ENCODE measurements at places on chromosomes 4 and X. TPM values are rescaled to one million over a fixed set of nuclear protein-coding genes. Genes with fewer than 3 reads are reported as not detected.

- no peak for DNase-seq
- H3K4me1 ChIP-seq, result peaks cover 45% of the 10 kb centered on the region
- no peaks in the 10 kb centered on the region for H3K36me3 ChIP-seq
- no peak overlapping the region for H3K4me3 ChIP-seq
- no peak overlapping the region for H3K27ac ChIP-seq
- no peaks in the 10 kb centered on the region for H3K27me3 ChIP-seq
Observed at GRCh38 chrX:7117587-7117986, 29.9 kb upstream of the STS start.

DNA sequence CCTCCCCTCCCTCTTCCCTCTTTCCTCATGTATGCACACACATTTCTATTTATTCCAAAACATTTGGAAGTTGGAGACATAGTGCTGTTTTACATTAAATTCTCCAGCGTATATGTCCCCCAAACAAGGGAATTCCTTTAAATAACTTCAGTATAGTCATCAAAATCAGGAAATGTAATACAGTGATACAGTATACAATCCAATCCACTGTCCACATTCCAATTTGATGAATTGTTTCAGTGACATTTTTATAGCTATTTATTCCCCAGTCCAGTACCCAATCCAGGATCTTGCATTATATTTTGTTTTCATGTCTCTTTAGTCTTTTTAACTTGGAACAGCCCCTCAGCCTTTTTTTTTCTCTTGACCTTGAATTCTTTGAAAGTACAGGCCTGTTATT lies 233.0 kb downstream of the DKK2 start:
- peak overlapping the region; percentile 69 for H3K27ac ChIP-seq
- H3K27me3 ChIP-seq, result peaks cover 21% of the 10 kb centered on the region
- DNase-seq, result no peak
- H3K36me3 ChIP-seq, result no peaks in the 10 kb centered on the region
- peaks cover 21% of the 10 kb centered on the region for H3K4me1 ChIP-seq
- H3K4me3 ChIP-seq, result no peak overlapping the region

Gene SHROOM4
- total RNA-seq, result 2.5 TPM

DNA sequence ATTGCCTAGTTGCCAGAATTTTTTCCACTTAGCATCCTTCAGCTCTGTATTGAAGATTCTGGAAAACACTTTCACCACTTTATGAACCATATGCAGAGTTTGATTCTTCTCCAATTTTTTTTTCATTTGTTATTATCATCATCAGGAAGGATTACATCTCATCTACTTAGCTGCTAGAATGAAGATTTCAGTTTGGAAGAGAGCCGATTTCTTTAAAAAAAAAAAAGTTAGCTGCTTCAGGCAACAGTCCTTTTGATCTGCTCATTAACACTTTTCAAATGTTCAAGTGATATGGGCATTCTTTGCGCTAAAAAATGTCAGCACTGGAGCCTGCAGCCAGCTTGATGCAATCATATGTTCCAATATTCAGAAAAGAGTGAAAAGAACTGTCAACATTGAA lies 76.2 kb downstream of the ANTXR2 start:
- H3K27me3 ChIP-seq, result no peaks in the 10 kb centered on the region
- H3K36me3 ChIP-seq, result peaks cover 5% of the 10 kb centered on the region
- no peak for DNase-seq
- no peak overlapping the region for H3K27ac ChIP-seq
- H3K4me1 ChIP-seq, result no peaks in the 10 kb centered on the region
- H3K4me3 ChIP-seq, result no peak overlapping the region

DNA sequence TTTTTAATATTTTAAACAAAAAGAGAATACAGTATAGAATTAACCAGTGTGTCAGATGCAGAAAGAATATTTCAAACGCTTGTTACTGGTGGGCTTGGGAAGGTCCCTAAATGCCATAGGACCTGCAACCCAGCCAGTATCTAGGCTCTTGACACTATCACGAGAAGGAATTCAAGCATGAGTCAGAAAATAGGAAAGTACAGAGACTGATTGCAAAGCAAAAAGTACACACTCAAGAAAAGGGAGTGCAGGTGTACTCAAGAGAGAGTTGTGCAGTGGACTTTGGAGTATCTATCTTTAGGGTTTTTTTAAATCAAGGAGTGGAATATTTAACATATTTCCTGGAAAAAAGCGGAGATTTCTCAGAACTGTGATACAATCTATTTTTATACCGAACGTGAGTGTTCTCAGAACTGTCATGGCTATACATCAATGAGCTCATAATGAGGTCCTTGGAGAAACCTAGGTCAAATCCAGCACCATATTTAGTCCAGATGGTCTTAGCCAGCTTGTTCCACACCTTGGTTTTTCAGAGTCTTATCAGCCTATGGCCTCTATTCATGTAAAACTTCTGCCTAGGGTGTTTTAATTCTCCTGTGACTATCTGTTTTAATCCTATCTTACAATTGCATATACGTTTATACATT lies 291.8 kb upstream of the FAT4 start:
- no peaks in the 10 kb centered on the region for H3K36me3 ChIP-seq
- no peak for DNase-seq
- no peaks in the 10 kb centered on the region for H3K27me3 ChIP-seq
- no peak overlapping the region for H3K27ac ChIP-seq
- H3K4me3 ChIP-seq, result no peak overlapping the region

Gene SRP72
- 124 TPM for total RNA-seq

GRCh38 chr4:7787681-7788141 lies 151.9 kb downstream of the AFAP1 start:
- H3K36me3 ChIP-seq, result peaks cover 30% of the 10 kb centered on the region
- no peak overlapping the region for H3K27ac ChIP-seq
- no peak overlapping the region for H3K4me3 ChIP-seq
- DNase-seq, result no peak
- H3K4me1 ChIP-seq, result peaks cover 35% of the 10 kb centered on the region
- no peaks in the 10 kb centered on the region for H3K27me3 ChIP-seq

GRCh38 chr4:26866781-26867180 lies 6.1 kb downstream of the STIM2 start:
- no peak overlapping the region for H3K4me3 ChIP-seq
- H3K27me3 ChIP-seq, result no peaks in the 10 kb centered on the region
- H3K4me1 ChIP-seq, result peaks cover 20% of the 10 kb centered on the region
- no peak for DNase-seq
- no peak overlapping the region for H3K27ac ChIP-seq

- no peak overlapping the region for H3K4me3 ChIP-seq
- H3K36me3 ChIP-seq, result no peaks in the 10 kb centered on the region
- no peak for DNase-seq
- no peaks in the 10 kb centered on the region for H3K27me3 ChIP-seq
- peaks cover 2% of the 10 kb centered on the region for H3K4me1 ChIP-seq
- no peak overlapping the region for H3K27ac ChIP-seq
Observed at GRCh38 chrX:31845003-31845402, 773.2 kb upstream of the FTHL17 start.

Gene DSPP
- not detected for total RNA-seq

DNA sequence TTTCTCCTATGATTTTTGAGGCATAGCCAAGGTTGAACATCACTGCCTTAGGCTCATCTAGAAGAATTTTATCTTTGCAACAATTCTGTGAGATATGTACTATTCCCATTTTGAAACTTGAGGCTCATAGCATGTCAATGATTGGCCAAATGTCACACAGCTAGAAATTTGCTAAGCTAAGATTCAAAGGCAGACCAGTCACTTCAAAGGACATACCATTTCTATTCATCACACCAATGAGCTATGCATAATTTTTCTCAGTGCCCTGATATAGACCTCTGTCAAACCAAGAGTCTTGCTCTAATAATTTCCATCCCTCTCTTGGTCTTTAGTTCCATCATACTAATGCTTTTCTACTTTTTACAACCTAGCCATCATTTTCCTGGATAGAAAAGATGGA lies 27.6 kb upstream of the SERTM2 start:
- H3K4me1 ChIP-seq, result no peaks in the 10 kb centered on the region
- H3K27ac ChIP-seq, result no peak overlapping the region
- no peaks in the 10 kb centered on the region for H3K36me3 ChIP-seq
- no peak overlapping the region for H3K4me3 ChIP-seq
- no peaks in the 10 kb centered on the region for H3K27me3 ChIP-seq

DNA sequence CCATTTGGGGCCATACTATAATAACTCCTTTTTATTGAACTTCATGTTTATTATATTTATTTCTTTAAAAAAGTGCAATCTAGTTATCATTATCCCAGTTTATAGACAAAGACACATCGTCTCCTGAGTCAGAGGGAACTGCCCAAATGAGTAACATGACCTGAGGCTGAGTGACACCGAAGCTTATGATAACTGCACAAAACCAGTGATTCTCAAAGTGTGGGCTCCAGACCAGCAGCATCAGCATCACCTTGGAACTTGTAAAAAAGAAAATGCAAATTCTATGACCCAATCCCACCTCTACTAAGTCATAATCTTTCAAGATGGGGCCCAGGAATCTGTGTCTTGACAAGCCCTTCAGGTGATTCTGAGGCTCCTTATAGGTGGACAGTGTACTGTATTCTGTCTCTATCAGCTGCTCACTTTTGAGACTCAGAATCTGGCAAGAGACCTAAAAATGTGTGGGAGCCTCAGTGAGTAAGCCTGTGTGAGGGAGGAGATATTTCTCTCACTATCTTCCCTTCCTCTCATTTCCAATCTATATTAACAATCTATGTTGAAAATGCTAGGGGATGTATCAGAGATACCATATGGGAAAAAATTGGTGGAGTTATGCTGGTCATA lies 147.0 kb downstream of the PACRGL start:
- no peak overlapping the region for H3K4me3 ChIP-seq
- no peak for DNase-seq
- no peak overlapping the region for H3K27ac ChIP-seq
- H3K4me1 ChIP-seq, result no peaks in the 10 kb centered on the region

- no peak overlapping the region for H3K27ac ChIP-seq
- H3K27me3 ChIP-seq, result no peaks in the 10 kb centered on the region
- no peaks in the 10 kb centered on the region for H3K36me3 ChIP-seq
- no peak for DNase-seq
Observed at GRCh38 chrX:101208152-101208905, 11.3 kb upstream of the DRP2 start.

Gene LIN54
- 12.6 TPM for total RNA-seq

GRCh38 chrX:107773206-107773605 lies 2.4 kb downstream of the TSC22D3 start:
- H3K36me3 ChIP-seq, result no peaks in the 10 kb centered on the region
- H3K27ac ChIP-seq, result no peak overlapping the region
- peaks cover 16% of the 10 kb centered on the region for H3K4me1 ChIP-seq

- H3K4me3 ChIP-seq, result no peak overlapping the region
- no peak overlapping the region for H3K27ac ChIP-seq
- no peaks in the 10 kb centered on the region for H3K4me1 ChIP-seq
- H3K27me3 ChIP-seq, result peaks cover 46% of the 10 kb centered on the region
- H3K36me3 ChIP-seq, result no peaks in the 10 kb centered on the region
Observed at GRCh38 chrX:110425222-110426154, 66.8 kb downstream of the RTL9 start.

Gene C4orf36
- 0.51 TPM for total RNA-seq

Gene MID1
- 12.7 TPM for total RNA-seq

GRCh38 chr4:74431113-74431826 lies 13.7 kb upstream of the AREG start:
- no peak overlapping the region for H3K27ac ChIP-seq
- H3K4me3 ChIP-seq, result no peak overlapping the region
- DNase-seq, result no peak
- H3K36me3 ChIP-seq, result no peaks in the 10 kb centered on the region

DNA sequence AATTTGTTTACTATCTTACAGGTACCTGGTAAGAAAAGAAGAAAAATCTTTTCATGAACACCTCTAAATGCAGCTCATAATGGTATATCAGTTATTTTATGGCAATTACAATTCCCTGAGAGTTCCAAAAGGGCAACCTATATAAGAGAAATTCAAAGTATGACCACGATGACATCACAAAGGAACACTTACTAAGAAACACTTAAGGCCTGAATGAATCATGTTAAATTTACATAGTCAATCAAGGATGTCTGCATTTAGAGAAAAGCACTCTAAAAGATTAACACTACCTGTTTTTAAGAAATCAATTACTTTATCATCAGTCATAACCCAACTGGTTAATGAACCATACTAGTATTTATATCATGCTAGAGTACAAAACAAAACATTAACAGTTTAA lies 63.9 kb downstream of the LCORL start:
- no peak for DNase-seq
- H3K27me3 ChIP-seq, result no peaks in the 10 kb centered on the region
- H3K4me3 ChIP-seq, result no peak overlapping the region
- H3K4me1 ChIP-seq, result peaks cover 6% of the 10 kb centered on the region

Gene GPR143
- total RNA-seq, result not detected

DNA sequence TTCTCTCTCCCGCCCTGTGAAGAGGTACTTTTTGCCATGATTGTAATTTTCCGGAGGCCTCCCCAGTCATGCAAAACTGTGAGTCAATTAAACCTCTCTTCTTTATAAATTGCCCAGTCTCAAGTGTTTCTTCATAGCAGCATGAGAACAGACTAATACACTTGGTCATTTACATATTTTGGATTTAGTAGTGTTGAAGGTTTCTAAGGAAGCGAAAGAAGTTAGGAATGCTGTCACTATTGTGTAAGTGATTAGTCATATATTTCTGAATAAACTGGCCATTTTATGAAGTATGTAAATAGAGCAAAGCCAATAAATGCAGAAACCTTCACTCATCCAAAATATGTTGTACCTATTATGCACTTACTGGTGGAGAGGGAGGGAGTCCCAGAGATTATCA lies 34.4 kb upstream of the GK2 start:
- H3K27ac ChIP-seq, result no peak overlapping the region
- no peaks in the 10 kb centered on the region for H3K4me1 ChIP-seq
- no peaks in the 10 kb centered on the region for H3K36me3 ChIP-seq
- H3K4me3 ChIP-seq, result no peak overlapping the region
- no peaks in the 10 kb centered on the region for H3K27me3 ChIP-seq

Gene ATXN3L
- total RNA-seq, result not detected

DNA sequence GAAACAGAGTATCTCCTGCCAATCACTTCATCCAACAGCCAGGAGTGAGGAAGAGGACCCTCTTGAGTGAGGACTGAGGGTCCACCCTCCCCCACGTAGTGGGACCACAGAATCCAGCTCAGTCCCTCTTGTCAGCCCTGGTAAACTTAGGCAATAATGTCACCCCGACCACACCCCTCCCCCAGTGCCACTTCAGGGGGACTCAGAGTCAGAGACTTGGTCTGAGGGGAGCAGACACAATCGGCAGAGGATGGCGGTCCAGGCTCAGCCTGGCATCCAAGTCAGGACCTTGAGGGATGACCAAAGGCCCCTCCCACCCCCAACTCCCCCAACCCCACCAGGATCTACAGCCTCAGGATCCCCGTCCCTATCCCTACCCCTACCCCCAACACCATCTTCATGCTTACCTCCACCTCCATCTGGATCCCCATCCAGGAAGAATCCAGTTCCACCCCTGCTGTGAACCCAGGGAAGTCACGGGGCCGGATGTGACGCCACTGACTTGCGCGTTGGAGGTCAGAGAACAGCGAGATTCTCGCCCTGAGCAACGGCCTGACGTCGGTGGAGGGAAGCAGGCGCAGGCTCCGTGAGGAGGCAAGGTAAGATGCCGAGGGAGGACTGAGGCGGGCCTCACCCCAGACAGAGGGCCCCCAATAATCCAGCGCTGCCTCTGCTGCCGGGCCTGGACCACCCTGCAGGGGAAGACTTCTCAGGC lies at the start of the genes CSAG1 and MAGEA12:
CSAG1 (minus strand) TSS at position 461 of the 715 bp plus-strand sequence. CDS start 1,261 bp downstream, outside the sequence.
MAGEA12 (plus strand) TSS at position 497 of the 715 bp plus-strand sequence. CDS start 2,405 bp downstream, outside the sequence.
- H3K4me1 ChIP-seq, result no peaks in the 10 kb centered on the region
- H3K27me3 ChIP-seq, result no peaks in the 10 kb centered on the region
- H3K27ac ChIP-seq, result no peak within 1 kb of the TSS
- no peaks in the 10 kb centered on the region for H3K36me3 ChIP-seq
- DNase-seq, result peak; percentile 67

Measured in osteocyte (in vitro differentiated cells).